ENCODE measurements at places on chromosomes 6 and 20. TPM values are rescaled to one million over a fixed set of nuclear protein-coding genes. Genes with fewer than 3 reads are reported as not detected.
A peak's percentile ranks its signal among the peaks of the same experiment; 100 is the strongest.

HAO1 gene
- not detected for total RNA-seq

HMGCLL1 gene
- not detected for total RNA-seq

TMX4 gene
- total RNA-seq = 74.6 TPM

TRAPPC3L gene
- not detected for total RNA-seq

SPATA25 gene
- total RNA-seq = 2.8 TPM

PAK1IP1 gene
- 7.2 TPM for total RNA-seq

CFAP61 gene
- total RNA-seq = not detected

SMIM28 gene
- total RNA-seq = not detected

RAD21L1 gene
- not detected for total RNA-seq

IL20RA gene
- total RNA-seq = not detected

OPN5 gene
- total RNA-seq = not detected

MACROD2 gene
- not detected for total RNA-seq

- DNase-seq = no peak
Measured at GRCh38 chr6:82693094-82693493, 329.5 kb downstream of the TPBG start.

DNA sequence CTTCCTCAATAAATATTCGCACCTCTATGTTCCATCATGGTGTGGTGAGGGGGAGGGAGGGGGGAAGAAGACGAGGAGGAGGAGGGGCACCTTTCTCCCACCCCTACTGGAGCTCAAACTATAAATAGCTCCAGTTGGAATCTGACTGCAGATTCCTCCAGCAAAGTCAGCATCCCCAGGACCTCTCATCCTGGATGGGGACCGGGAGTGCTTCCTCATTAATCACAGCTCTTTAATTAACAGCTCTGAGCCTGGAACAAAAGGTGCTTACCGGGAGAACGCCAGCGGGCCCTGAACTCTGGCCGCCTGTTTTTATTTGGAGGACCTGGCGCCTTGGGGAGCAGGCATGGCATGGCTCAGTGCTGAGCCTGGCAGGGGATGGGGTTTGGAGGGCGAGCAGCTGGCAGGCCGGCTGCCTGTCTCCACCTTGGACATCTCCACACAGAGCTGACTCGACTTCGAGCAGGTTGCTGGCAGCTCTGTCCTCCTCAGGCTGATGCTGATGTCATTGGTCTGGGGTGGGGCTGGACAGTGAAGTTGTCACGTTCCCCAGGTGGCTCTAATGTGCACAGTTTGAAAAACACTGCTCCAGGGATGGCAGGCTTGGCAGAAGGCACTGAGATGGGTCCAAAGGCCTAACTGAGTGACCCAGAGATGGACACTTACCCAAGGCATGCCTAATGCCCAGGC lies 180.4 kb downstream of the DHX35 start:
- DNase-seq = no peak

- DNase-seq = no peak
Measured at GRCh38 chr6:42338744-42339222, 112.9 kb downstream of the TRERF1 start.

DNA sequence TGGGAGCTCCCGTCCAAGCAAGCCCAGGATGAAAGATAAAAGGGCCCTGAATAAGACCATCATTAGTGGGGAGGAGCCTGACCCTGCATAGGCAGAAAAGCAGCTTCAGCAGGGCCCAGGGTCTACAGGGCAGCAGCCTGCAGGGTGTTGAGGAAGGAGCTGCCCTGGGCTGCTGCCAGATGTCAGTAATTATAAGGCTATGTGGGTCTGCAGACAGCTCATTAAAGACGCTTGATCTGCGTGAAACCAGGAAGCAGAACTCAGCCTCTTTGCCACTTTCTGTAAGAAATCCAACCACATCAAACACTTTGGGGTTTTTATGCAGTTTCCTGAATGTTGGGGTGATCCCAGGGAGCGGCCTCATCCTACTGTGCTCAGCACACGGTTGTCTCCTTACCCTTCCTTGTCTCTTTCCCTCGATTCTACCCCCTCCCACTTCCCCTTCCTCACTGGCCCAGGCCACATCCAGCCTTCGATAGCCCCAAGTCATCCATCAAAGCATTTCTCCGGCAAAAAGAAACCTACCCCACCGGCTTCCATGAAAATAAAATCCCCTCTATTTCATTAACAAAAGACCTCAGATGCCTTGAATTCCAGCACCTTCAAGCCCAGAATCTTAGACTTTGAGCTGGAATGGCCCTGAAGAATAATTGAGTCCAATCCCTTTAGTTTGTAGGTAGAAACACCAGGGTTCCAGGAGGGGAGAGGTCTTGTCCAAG lies 1.0 kb upstream of the TGM6 start:
- DNase-seq = peak; percentile 44

DNA sequence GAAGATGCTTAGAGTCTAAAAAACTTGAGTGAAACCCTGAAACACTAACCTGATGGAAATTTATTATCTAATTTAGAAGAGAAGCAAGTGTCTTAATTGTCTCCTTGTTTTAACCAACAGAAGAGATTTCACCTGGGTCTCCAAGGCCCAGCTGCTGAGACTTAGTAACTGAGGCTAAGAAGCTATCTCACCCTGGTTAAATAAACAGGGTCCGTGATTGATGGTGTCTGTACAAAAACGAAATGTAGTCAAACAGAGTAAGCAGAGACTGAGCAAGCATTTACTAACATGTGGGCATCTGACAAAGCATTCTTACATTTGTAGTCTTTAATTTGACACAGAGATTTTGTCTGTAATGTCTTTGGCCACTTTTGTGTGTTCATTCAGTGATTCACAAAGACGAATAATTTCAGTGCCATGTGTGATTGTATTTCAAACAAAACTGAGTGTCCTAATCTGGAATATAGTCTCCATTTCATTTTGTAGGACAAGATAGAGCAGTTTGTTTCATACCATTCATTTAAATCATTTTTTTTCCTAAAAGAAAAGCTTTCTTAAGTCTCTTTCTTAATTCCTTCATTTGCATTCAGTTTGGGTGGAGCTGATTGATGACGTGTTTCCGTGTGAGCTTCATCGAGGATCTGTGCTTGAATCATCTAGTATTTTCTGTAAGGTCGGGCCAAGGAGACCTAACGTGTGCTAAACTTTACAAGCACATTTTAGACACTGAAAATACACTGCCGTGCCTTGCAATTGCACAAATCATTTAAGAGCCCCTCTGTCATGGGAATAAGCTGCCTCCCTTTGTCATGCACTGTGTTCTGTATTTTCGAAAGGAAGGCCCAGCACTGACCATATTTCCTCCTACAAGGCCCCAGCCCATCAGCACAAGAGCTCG lies 170.6 kb upstream of the QKI start:
- no peak for DNase-seq

DNA sequence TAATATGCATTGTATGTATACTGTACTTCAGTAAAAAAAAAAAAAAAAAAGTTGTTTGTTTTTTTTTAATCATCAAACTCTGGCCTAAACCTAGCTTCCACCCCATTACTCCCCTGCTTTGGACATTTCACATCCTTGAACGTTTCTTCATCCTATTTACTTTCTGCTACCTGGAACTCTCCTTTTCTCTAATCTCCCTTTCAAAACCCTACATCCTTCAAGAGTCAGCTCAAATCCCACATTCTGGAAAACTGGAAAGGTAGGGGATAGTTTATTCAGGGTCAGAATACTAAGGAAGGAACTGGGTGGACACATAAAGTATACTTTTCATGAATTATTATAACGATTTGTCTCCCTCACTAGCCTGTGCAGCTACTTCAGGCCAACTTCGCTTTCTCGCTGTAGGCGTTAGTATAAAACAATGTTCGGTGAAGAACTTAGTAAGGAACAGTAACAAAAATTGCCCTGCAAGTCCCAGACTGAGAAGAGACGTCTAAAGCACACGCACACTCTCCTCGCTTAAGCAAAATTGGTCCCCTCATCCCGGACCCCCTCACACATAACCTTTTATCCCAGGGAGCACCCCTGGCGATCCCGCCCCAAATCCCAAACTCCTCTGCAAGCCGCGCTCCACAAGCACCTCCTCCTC lies 775 bp downstream of the PIGU start:
- peak; percentile 3 for DNase-seq

DNA sequence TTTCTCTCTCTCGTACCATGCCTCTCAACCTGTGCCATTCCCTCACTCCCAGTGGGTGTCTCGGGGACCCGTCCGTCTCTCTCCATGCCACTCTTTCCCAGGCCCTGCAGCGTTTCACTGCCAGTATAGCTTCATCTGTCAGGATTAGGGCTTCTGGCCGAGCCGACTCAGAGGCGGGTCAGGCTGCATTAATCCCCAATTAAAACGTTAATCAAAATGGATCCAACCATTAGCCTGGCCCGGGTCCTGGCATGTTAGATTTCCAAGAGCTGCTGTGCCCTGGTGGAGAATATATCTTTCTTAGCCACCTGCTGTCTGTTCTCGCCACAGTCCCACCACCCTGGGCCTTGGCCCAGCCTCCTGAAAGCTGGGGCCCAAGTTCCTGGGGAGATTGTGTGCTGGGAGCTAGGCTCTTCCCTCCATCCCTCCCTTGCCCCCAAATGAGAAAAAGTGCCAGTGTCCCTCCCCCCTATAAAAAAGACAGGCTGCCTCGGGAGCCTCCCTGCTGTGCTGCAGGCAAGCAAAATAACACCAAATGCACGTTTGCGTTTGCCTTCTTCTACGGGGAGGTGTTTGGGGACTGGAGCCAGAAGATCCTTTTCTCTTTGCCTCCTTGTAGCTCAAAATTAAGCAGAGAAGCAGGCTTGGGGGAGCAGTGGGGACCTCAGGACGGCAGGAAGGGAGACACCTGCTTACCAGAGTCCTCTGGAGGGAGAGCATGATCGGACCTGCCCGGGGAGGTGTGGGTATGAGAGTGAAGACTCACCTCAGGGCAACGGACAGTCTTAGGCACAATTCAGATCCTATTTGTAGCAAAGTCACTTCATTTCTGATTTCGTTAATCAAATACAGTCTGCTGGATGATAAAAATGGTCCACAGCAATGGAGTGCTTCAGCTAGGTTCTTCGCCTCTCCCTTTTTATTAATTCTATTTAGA lies 3.0 kb downstream of the KCNG1 start:
- no peak for DNase-seq

GRCh38 chr20:34010405-34010931 lies 16.8 kb downstream of the RALY start:
- DNase-seq = no peak

- no peak for DNase-seq
Measured at GRCh38 chr20:2657674-2658073, 5.2 kb downstream of the NOP56 start.

DNA sequence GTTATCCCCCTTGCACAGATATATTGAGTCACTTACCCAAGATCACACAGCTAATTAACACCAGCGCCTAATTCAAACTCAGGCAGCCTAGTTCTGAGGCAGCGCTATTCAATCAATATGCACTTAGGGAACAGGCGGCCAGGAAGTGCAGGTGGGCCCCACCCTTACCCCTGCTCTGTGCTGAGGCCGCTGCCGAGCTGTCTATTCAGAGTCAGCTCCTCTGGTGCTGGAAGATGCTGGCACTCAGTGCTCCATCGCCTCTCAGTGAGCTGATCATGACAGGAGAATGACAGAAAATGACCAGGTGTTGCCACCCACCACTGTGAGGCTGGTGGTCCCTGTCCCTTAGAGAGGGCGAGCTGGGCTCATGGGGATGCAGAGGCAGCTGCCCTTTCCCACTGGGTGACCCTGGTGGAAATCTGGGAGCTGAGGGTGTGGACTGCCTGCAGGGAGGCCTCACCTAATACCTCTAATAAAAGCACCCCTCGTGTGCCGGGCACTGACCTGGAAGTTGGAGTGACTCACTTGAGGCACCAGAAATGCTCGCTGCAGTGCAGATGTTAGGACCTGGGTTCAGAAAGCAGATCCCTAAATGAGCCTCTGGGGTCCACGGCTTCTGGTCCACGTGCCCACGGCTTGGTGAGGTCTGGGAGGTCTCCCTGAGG lies 42.5 kb upstream of the CD93 start:
- DNase-seq = no peak

GRCh38 chr6:167130008-167130677 lies 7.2 kb downstream of the CCR6 start:
- peak; percentile 34 for DNase-seq

DNA sequence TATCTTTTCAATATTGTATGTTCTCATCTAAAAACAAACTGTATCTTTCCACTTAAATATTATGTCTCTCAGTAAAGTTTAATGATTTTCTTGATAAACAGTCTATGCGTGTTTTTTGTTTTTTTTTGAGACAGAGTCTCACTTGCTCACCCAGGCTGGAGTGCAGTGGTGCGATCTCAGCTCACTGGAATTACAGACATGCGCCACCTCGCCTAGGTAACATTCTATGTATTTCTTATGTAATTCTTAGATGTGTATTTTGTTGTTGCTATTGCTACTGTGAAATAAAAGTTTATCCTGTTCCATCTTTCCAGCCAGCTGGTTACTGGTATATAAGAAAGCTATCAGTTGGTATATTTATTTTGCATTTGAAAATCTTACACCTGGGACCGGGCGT lies 29.4 kb downstream of the ABHD12 start:
- DNase-seq = no peak

GRCh38 chr6:97437087-97437486 lies 154.1 kb upstream of the MMS22L start:
- DNase-seq = no peak

GRCh38 chr6:165825256-165825815 lies 162.3 kb upstream of the PDE10A start:
- DNase-seq = no peak

GRCh38 chr20:59351157-59352040 lies 51.0 kb downstream of the EDN3 start:
- no peak for DNase-seq

DNA sequence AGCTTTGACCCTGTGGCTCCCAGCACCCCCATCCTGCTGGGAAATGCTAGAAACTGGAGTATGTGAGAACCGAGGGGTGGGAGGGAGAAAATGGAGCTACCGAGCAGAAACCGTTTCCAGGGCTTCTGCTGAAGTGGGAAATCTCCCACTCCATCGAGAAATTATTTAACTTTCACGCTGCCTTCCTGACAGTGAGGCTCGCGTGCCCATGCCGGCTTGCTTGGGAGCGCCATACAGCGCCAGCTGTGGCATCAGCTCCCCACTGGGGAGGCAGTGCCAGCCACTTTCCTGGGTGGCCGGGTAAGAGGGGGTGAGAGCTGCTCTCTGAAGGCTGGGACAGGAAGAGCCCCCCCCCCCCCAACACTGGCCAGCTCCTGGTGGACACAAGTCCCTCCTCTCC lies 268.9 kb downstream of the TAF4 start:
- DNase-seq = no peak

GRCh38 chr6:27592481-27593199 lies 119.7 kb upstream of the ZNF184 start:
- DNase-seq = peak; percentile 35

DNA sequence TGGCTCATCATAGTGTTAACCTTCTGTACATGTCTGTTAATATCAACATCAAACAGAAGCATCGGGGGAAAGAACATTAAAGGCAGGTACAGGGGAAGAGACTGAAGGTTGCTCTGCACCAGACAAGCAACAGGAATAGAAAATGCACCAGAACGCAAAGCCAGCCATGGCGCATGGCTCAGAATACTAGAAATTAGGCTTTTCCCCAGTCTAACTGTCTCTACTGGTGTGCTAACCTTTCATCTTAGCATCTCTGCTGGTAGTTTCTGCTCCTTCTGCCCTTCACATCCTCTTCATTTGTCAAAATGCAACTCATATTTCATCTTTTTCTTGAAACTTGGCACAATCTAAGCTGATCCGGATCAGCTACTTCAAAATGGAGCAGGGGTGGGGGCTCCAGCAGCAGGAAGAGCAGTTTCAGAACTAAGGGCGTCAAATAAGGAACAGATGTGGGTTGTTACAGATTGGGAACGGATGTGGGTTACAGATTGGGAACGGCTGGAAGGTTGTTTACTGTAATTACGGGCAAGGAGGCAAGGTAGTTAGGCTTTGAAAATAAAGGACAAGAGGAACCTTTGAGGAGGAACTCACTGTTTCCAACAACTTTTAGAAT lies 13.1 kb upstream of the RNASET2 start:
- no peak for DNase-seq

GRCh38 chr6:143078468-143079324 lies 18.0 kb downstream of the AIG1 start:
- no peak for DNase-seq

All from CD4-positive, alpha-beta memory T cell (primary cell).